NCI-H524 (cell line): ENCODE measurements at places on chromosomes 2 and 18.

DNA sequence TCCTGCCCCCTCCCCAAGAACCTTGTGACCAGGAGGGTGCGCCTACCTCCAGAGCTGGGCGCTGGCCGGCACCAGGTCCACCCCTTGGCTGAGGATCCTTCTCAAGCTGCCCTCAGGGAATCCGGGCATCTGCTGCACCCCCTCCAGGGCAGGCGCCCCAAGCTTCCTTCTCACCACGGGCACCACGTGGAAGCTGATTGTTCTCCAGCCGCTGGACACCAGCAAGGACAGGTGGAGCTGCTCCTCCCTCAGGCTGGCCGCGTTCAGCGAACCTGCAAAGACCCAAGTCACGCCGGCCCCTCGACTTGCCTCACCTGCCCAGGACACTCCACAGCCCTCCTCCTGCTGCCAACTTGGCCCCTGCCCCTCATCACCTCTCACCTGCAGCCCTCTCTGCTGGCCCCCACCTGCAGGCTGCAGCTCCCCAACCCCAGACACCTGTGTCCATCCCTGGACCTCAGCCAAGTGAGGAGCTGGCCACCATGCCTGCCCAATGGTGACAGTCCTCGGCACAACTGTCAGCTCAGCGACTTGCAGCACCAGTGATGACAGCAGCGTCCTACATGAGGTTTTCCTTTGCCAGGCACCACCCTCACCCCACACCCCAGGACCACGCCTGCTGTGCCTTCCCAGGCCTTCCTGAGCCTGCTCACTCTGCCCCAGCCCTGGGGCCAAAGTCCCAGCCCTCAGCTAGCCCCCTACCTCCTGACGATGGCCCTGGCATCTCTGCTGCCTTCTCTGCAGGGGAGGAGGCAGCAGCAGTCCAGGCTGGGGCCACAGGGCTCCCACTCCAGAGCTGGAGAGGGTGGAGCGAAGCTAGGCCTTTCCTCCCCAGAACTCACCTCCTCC lies 4.2 kb downstream of the MAB21L4 start:
- DNase-seq: no peak

DNA sequence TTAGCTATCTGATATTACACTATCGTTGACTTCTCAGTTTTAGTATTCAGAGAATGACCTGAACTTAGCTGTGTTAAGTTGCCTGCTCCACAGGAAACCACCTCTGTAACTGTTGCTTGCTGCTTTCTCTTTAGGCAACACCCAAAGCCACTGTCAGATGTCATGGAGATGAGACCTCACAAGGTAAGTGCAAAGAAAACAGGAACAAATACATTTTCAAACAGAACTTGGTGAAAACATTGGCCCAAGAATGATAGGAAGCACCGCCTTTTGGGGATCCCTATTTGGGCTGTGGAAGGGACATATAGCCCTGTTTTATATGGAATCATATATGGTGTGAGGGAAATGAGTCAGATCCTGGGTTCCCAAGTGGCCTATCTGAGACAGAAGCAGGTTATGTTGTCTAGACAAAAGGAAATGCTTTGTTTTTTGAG lies 143.4 kb downstream of the UBE2E3 start:
- no peak for DNase-seq

- DNase-seq: no peak
These were observed 154.0 kb downstream of the WDPCP start for GRCh38 chr2:63434024-63435001.

DNA sequence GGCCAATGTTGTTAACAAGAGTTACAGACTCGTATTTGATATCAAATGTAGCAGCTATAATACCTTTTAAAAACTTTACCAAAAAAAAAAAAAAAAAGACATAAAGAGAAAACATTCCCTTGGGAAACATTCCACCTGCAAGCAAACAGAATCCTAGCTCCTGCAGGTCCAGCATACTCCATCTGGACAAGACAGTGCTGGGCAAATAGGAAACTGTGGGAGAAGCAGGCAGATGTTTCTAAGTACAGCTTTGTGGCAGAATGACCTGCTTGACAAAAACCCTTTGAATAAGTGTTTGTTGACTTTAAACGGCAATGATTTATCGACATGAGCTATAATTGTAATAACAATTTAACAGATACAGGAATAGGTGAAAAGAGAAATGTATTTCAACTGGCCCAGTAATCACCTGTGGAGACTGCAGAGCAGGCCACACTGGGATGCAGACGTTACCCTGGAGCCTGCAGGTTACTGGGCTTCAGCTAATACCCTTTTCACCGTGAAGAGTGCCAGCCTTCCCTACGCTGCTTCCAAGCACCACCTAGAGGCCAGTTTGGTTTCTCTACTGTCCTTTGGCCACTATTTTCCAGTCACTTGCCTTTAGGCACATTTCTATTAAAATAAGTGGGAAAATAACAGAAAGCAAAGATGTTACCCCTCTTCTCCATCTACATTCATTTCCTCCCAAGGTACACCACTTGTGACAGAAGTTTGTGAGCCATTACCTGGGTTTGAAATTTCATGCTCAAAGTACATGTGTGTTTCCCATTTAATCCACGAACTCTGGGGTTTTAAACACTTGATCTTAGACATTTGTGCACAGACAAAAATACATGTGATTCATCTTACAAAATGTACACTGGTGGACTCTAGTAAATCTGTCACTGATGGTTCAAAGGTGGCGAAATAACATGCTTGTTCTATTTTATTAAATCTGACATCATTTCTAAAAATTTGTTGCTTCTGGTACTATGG lies 96.9 kb upstream of the ZNF397 start:
- no peak for DNase-seq

- no peak for DNase-seq
These were observed 539.3 kb downstream of the TNS1 start for GRCh38 chr2:217463402-217464075.

GRCh38 chr2:159516241-159516758 lies 100.0 kb downstream of the BAZ2B start:
- DNase-seq: peak; percentile 58

DNA sequence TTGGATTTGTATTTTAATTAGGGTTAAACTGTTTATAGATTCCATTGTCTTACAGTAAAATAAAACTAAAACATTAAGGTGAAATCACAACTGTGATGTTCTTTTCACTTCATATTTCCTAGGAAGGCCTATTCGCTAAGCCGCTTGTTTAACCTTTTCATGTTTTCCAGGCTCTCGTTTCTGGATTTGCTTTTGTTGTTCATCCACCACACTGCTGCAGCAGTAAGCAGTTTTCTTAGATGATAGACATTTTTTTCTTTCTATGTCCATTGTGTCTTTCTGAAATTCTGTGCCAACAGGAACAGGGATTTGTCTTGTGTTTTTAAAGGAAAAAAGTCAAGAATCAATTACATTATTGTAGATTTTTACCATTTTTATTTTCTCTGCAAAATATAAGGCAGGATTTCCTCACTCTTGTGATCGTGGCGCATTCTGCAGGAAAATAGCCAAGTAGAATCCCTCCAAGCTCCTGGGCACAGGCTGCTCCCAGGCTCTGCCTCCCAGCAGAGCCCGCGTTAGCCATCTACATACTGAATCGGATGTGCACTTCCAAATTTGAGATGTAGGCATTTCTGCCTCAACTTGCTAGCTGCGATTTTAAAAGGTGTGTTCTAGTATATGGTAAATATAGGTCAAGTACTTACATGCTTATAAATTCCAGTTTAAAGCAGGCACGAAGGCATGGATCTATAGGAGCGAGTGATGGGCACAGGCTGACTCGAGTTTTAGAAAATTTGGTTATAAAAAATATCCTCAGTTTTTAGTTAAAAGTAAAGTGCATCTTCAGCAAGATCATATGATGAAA lies 10.2 kb downstream of the TSHZ1 start:
- DNase-seq: peak; percentile 20

DNA sequence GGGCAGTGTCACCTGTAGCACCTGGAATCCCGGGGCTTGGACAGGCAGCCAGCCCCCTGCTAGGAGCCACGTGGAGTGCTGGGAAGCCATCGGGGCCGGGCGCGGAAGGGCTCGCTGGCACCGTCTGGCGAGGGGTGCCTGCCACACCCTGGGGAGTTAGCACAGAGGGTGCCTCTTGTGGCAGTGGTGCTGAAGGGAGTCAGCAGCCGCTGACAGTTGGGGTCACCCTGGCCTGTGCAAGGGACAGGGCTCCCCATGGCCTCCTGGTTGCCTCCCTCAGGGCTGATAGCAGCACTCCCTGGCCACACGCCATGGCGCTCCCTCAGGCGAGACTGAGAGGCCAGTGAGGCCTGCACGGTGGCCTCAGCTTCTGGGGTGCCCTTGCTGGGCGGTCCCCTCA lies 13.9 kb upstream of the D2HGDH start:
- no peak for DNase-seq

GRCh38 chr2:121791801-121792221 lies 36.4 kb downstream of the TSN start:
- DNase-seq: no peak

GRCh38 chr2:105769504-105769903 lies 24.8 kb downstream of the NCK2 start:
- no peak for DNase-seq

DNA sequence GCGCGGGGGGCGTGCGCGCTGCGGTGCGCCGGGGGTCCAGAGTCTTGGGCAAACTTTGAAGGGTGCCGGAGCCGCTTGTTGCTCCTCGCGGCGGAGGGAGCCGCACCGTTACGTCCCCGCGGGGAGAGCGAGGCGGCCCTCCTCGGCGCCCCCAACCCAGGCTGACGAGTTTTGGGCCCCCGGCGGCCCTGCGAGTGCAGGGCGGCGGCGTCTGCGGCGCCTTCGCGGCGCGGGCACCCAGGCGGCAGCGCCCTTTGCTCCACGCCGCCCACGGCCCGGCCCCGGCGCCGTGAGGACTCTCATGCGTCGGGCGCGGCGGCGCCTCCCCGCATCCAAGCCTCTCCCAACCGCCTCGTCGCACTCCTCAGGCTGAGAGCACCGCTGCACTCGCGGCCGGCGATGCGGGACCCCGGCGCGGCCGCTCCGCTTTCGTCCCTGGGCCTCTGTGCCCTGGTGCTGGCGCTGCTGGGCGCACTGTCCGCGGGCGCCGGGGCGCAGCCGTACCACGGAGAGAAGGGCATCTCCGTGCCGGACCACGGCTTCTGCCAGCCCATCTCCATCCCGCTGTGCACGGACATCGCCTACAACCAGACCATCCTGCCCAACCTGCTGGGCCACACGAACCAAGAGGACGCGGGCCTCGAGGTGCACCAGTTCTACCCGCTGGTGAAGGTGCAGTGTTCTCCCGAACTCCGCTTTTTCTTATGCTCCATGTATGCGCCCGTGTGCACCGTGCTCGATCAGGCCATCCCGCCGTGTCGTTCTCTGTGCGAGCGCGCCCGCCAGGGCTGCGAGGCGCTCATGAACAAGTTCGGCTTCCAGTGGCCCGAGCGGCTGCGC lies 814 bp downstream of the FZD7 start:
- DNase-seq: peak; percentile 50

GRCh38 chr2:142598846-142599245 lies 278.6 kb upstream of the KYNU start:
- no peak for DNase-seq

DNA sequence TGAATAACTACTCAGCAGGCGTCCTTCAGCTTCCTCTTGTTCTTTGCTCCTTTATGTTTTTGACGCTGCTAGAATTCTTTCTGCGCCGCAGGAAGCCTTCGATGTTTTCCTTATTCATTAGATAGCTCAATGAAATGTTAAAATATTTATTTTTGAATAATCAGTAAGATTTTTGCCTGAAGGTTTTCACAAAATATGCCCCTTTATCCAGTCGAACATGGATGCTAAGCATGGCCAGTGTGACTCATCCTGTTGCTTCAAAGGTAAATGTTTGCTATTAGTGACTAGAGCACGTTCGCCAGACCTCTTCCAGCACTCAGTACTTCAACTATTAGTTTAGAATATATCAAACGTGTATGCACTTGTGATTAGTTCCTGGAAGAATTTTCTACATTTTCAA lies 7.6 kb upstream of the MEIS1 start:
- no peak for DNase-seq
